Uterus (tissue), 4 donors: ENCODE measurements at places on chromosomes 11 and 22.

DNA sequence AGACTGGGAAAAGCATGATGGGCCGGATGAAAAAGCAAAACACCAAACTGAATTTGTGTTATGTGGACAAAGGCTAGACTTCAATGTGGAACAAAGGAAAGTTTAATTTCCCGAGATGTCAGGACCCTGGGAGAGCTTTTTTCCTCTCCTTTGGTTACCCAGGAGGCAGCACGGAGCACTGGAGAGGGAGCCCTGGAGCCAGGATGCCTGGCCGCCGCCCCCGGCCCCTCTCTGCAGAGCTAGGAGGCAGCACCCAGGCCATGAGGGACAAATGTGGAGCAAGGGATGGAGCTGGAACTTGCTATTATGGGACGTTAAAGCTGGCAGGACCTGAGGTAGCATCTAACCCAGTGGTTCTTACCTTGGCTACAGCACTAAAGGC is 108.9 kb downstream of the MORC2 start:
- DNase-seq, result no peak

- peak; percentile 15 for DNase-seq
Observed at GRCh38 chr22:28019360-28019759, 100.3 kb upstream of the PITPNB start.

- no peak for DNase-seq
Observed at GRCh38 chr11:106415510-106415909, 338.0 kb downstream of the AASDHPPT start.

DNA sequence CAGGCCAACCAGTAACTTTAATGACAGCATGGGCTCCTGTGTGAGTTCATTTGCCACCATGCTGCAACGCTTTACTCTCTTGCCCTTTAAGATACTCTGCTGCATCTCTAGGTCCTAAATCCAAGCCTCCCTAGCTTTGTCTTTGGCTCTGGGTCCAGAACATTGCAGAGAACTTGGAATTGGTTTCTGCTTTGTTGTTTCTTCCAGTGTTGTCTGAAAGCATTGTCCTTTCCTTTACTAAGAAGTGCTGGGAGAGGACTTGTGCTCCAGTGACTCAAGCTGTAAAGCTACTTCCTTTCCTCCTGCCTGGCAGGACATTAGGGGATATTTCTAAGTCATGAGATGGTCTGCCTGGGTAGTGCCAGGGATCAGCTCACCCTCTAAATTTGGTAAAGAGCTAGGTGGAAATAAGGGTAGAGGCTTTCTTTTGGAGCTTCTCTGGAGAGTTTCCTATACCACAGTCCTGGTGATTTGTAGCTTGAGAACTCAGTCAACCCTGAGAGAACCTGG is 202.5 kb upstream of the CADM1 start:
- no peak for DNase-seq

DNA sequence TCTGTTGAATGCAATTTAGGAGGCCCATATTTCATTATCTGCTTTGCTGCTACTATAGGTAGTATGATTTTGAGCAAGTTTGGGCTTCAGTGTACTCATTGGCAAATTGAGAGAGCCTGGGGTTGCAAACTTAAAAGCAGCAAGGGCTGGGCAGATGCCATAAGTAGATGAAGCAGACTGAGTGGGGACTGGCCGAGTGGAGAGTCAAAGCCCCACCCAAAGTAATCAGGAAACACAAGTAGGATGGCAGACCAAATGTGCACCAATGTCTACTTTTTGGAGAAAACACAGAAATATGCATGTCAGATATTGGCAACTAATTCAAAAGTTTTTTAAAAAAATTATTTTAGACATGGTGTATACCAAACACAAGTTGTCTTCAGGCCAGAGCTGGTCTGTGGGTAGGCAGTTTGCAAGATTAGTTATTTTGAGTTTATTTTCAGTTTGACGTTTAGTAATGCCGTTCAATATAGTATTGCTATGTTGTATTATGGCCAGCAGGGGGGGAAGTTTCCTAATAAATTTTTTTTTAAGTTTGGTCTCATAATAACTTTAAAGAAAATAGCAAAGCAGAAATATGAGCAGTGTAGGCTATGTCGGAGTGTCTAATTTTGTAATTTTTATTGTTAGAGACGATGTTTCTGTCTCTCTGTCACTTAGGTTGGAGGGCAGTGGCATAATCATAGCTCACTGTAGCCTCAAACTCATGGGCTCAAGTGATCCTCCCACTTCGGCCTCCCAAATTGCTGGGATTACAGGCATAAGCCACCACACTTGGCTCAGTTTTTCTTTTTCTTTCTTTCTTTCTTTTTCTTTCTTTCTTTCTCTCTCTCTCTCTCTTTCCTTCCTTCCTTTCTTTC is 105.1 kb downstream of the HIPK3 start:
- no peak for DNase-seq

- DNase-seq, result no peak
Observed at GRCh38 chr11:100585728-100586127, 101.4 kb upstream of the ARHGAP42 start.

DNA sequence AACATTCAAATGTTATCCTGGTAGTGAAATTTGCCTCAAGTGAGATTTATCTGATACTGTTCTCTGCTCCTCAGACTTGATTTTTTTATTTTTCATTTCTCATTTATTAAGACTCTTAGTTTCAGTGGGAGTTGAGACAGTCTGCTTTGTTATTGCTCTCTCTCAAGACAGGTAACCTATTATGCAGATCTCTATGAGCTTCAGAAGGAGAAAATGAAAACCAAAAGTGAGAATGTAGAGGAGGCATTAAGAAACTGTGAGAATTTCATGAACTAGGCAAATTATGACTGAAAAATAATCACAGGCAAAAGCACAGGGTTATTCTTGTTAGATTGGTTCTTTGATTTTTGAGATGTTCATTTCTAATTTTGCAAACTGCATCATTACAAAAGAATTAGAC is 290.0 kb upstream of the CHORDC1 start:
- DNase-seq, result no peak

DNA sequence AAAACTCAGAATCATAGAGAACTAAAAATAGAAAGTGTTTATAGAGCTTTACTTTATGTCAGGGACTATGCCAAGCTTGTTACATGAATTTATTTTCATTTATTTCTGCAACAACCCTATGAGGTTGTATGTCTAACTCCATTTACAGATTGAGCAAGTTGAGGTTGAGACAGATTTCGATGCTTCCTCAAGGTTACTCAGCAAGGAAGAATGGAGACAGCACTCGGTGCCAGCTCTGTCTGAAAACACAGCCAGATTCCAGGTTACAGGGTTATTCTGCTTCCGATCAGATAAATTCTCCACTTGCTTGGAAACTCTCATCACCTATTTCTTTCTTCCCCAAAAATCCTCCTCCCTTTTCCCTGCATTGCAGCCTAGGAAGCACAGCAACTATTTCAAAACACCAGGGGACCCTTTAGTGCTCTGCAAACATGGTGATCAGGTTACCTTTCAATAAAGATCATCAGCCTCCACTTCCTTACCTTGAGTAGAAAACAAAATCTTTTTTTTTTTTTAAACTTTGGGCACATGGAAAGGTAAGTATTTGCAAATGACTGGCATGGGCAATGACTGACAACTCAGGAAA is 7.0 kb downstream of the MMP3 start:
- no peak for DNase-seq

GRCh38 chr11:110317516-110317932 is 21.1 kb upstream of the RDX start:
- no peak for DNase-seq

DNA sequence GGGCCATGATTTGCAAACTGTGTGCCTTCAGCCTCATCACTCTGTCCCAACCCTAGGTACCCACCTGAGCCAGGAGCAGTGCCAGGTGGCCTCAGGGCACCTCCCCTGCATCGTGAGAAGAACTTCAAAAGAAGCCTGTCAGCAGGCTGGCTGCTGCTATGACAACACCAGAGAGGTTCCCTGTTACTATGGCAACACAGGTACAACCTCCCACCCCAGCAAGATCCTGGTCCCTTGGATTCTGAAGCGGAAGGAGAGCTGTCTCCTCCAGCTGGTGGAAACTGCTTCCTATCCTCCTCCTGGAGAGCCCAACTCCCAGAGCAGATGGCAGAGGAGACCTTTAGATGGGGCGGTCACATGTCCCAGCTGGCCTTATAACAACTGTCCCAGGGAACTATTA is 2.9 kb downstream of the ZP1 start:
- DNase-seq, result no peak

DNA sequence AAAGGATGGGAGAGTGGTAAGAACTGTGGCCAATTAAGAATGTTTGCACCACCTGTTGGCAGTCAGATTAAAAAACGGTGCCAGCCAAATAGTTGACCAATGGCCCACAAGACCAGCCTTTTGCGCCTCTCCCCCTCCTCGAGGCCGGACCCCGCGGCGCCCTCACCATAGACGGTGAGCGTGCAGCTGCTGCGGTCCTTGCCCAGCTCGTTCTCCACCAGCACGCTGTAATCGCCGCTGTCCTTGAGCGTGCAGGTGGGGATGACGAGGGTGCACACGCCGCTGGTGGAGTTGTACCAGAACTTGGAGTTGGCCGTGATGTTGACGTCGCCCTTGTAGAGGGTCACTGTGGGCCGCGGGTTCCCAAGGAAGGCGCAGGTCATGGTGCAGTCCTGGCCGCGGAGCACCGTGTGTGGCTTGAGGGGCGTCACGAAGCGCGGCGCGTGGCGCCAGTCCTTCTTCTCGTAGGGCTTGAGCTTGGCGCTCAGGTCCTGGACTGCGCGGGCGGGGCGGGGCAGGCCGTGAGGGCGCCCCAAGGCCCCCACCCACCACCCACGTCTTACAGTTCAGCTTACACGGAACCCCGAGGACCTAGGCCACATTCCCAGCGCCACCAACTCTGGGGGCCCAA is 7.2 kb downstream of the TMEM86A start:
- DNase-seq, result peak; percentile 39

DNA sequence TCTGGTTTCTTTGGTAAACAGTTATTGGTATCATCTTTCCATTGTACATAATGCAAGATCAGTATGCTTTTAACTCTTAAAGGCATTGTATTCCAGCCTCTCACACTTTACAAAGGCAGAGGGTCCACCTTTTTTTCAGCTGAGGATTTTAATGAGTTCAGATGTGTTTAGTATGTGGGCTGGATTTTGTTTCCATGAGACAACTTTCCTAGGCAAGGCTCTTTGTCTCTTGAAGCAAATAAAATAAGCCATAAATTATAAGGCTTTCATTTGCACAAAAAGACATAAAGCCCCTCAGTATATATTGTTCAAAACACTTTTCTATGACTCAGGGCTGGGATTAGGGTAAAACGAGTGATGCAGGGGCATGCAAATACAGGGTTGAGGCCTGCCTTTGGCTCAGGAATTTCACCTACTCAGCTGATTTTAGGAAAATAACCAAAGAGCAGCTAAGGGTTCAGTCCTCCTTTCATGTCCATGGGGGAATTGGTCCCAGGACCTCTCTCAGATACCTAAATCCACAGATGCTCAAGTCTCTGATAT is 7.6 kb downstream of the MMP20 start:
- no peak for DNase-seq

DNA sequence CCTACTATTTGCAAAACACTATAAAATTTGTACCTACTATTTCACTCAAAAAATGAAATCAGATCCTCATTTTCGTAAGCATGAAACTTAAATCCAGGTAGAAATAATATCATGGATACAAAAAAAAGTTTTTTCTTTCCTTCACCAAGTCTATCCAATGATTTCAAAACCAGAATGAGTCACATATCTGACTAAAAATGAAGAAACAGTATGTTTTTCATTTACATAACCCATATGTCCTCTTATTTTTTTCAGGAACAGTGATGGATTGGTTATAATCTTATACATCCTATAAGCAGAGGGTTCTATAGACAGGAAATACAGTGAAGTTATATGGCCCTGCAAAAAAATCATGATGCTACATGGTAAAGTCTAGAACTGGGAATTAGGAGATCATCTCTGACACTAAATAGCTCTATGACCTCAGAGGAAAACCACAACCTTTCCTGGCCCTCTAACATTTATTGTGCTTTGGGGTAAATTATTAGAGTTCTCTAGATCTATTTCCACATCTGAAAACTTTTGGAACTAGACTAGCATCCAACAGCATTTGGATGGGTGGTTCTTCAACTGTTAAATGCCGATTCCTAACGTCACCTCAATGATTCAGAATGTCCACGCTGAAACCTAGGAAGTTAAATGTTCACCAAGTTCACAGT is 10.9 kb downstream of the MTMR2 start:
- DNase-seq, result no peak

DNA sequence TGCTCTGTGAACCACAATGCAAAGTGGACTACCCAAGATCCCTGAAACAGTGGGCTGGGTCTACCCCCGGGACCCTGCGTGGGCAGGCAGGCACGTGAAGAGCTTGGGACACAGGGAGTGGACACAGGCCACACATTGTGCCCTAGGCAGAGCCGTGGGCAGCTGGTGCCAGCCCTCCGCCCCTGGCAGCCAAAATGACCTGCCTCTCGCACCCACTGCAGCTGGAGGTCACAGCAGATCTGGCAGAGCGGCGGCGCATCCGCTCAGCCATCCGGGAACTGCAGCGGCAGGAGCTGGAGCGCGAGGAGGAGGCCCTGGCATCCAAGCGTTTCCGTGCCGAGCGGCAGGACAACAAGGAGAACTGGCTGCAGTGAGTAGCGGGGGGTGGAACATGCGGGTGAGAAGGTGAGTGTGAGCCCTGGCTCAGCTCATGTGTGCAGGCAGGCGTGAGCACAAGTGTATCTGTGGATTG is 6.7 kb downstream of the SMTN start:
- no peak for DNase-seq

DNA sequence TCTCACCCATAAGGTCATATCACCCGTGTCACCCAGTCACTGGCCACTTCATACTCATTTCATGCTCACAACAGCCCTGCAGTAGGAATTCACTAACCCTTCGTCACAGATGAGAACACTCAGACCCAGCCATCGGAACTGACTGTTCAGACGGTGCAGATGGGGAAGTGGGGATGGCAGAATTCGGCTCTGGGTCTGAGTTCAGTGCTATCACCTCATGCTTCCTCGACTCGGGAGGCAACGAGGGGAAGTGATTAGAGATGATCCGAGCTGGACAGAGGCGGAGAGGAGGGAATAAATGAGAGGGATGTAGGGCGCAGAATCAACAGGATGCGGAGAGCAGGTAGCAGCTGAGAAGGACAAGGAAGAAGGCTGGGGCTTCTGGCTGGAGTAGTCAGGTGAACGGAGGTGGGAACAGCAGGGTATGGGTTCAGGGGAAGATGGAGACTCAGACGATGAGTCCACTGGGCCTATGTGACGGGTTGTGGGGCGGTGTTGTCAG is 4.7 kb downstream of the B3GNT6 start:
- no peak for DNase-seq

DNA sequence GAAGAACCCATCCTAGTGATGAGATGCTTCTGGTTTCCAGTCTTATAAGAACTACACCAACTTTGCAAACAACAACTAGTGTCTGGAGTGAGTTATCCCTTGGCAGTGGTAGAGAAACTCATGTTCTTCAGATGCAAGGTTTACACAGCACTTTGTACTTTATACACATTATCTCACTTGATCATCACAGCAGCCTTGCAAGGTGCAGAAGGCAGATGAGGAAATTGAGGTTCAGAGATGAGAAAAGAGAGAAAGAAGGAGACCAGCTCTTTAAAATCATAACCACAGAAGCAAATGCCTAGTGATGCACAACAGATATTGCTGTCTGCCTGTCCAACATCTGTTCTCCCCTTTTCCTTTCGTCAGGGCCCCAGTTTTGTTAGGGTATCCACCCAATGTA is 16.7 kb upstream of the CD44 start:
- no peak for DNase-seq
